Myocyte (in vitro differentiated cells): ENCODE measurements at places on chromosomes 13 and 19. TPM values are rescaled to one million over a fixed set of nuclear protein-coding genes. Genes with fewer than 3 reads are reported as not detected.
A peak's percentile ranks its signal among the peaks of the same experiment; 100 is the strongest.

KCNK6 gene
- 1.2 and 2.3 TPM in 2 replicates for total RNA-seq

GPR12 gene
- total RNA-seq, result not detected in 2 replicates

C19orf44 gene
- total RNA-seq, result 4.9 TPM in 2 replicates

KCTD15 gene
- total RNA-seq, result 10.7 and 11.6 TPM in 2 replicates

KLF5 gene
- 73.9 and 121 TPM in 2 replicates for total RNA-seq

TMEM38A gene
- 128 and 135 TPM in 2 replicates for total RNA-seq

DNA sequence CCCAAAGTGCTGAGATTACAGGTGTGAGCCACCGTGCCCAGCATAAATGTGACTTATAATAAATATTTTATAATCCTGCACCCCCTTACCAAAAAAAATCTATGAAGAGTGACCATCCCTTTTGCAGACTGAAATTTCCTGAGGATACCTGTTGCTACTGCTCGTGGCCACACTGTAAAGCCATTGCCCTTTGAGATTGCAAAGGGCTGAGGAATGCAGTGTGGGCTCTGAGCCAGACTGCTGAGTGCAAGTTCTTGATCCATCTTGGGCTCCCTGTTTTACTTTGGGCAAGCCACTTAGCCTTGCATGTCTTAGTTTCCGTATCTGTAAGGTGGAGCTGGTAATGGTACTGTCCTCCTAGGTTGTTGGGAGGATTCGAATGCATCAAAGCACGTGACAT is 23.4 kb downstream of the SIPA1L3 start:
- DNase-seq, result no peak

- no peak for DNase-seq
Observed at GRCh38 chr13:93727211-93728141, 500.9 kb downstream of the GPC6 start.

DNA sequence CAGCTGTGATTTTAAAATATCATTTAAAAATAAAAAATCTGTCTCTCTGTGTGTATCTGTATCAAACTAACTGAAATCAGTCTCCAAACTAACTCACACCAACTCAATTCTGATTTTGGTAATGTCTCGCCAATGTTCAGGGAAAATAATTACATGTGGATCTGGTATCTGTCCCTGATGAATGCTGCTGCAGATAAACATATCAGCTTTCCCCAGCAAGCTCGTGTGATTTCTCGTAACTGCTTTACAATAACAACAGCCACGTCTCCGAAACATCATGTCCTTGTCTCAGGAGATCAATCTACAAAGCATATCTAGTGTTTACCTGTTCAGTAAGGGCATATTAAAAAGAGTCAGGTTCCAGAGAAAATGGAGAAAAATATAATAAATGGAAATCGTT is 129.0 kb downstream of the IRS2 start:
- DNase-seq, result no peak

GRCh38 chr13:40539576-40540327 is 126.7 kb downstream of the FOXO1 start:
- DNase-seq, result no peak

- no peak for DNase-seq
Observed at GRCh38 chr13:47069133-47069532, 172.3 kb upstream of the HTR2A start.

DNA sequence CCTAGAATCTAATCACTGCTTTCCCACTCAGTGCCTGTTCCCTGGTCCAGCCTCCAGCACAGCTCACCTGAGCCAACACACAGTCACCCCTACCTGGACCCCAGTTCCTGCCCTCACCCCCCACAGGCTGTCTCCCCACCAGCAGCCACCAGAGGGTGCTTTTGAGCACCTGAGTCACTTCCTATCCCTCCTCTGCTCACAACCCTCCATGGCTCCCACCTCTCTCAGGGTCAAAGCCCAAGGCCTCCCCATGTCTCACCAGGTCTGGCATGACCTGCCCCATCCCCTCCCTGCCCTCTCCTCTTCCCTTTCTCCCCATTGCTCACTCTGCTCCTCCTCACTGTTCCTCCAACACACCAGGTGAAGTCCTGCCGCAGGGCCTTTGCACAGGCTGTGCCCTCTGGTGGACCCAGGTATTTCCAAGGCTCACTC is 7.1 kb upstream of the DPP9 start:
- DNase-seq, result no peak

GRCh38 chr13:98039964-98040363 is 86.5 kb downstream of the IPO5 start:
- DNase-seq, result no peak

- no peak for DNase-seq
Observed at GRCh38 chr19:48845384-48845783, 9.1 kb upstream of the HSD17B14 start.

- DNase-seq, result peak; percentile 57
Observed at GRCh38 chr13:51523082-51523518, 61.2 kb upstream of the WDFY2 start.

GRCh38 chr19:1873524-1874473 is 10.4 kb upstream of the KLF16 start:
- no peak for DNase-seq

- DNase-seq, result no peak
Observed at GRCh38 chr13:28171266-28171665, 32.9 kb downstream of the PAN3 start.

GRCh38 chr13:29125191-29125933 is 305.2 kb downstream of the MTUS2 start:
- DNase-seq, result no peak

GRCh38 chr13:31367410-31367809 is 167.6 kb downstream of the B3GLCT start:
- DNase-seq, result no peak

- no peak for DNase-seq
Observed at GRCh38 chr19:2812414-2813234, 7.0 kb upstream of the ZNF554 start.

DNA sequence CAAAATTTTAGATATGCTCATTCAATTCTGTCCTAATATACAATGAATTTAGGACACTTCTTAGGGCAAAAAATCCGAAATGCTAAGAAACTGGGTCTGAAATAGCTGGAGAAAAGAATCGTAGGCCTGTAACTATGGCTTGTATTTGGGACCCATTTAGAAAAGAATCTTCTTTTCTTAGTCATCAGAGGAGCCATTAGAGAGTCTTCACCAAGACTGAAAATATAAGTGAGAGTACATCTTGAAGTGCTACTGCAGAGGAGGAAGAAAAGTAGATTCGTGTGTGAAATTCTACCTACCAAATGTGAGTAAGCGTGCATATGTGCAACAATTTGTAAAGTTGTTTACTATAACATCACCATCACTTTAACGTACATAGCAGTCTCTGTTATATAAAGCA is 8.8 kb upstream of the DACH1 start:
- no peak for DNase-seq

DNA sequence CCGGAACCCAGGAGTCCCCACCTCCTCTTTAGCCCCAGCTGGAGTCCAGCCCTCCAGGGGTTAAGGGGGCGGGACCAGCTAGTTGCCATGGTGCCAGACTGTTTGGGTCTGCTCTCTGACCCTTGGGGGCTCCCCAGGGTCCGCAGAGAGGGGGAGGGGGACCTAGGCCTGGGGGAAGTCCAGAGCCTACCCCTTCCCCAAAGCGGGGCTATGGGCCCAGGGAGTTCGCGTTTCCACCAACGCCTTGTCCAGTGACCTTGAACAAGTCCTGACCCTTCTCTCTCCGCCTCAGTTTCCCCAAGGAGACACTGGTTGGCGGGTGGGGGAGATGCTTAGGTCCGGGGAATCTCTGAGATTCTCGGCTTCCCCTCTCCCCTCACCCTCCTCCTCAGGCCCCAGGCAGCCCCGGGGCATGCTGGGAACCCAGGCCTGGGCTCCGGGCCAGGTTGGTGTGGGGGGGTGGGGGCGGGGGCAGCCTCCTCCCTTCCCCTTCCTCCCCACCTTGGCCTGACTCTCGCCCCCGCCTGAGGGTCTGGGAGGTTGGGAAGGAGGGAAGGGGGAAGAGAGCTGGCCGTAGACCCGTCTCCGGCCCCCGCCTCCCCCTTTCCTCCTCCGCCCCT is 2.6 kb upstream of the SPACA6 start:
- peak; percentile 71 for DNase-seq

DNA sequence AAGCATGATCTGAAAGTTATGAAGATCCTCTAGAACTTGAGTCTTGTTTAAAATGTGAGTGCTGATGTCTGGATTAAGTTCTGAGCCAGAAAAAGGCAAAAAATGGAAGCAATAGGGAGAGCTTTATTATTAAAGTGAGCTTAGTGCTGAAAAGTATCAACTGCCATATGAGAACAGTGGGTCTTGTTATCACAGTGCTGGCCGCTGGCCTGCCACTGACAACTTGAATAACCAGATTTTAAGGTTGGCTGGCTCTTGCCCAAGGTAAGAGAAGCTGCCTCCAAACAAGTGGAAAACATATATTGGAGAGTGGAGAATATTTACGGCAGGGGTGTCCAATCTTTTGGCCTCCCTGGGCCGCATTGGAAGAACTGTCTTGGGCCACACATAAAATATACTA is 33.9 kb downstream of the NUFIP1 start:
- DNase-seq, result no peak
